ENCODE measurements at places on chromosomes 5 and 9.

GRCh38 chr9:108615152-108615551 lies 240.6 kb downstream of the ACTL7B start:
- no peak for DNase-seq

DNA sequence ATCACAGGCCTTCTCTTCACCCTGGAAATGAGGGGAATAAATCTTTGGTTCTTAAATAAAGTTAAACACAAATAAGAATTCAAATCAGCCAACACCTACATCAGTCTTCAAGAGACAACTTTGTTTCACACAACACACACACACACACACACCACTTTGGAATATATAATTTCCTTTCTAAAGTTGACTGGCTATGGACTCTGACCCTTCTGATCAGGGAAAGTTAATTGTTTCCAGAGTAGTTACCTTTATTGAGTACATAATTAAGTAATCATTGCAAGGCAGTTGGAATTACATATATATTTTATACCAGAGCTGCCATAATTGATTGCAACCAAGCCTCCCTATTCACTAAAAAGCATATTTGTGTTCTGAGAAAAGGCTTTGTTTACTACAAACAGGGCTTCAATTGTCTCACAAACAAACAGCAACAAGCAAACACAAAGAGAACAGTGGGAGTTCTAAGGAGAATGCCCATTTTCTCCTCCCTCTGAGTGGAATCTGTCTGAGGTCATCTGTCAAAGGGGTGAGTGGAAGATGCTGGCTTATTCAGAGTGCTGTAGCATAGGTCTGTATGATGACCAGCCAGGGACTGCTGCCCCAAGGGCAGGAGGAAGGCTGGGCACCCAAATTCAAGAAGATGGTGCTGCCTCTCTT lies 136.6 kb downstream of the SEMA6A start:
- no peak for DNase-seq

DNA sequence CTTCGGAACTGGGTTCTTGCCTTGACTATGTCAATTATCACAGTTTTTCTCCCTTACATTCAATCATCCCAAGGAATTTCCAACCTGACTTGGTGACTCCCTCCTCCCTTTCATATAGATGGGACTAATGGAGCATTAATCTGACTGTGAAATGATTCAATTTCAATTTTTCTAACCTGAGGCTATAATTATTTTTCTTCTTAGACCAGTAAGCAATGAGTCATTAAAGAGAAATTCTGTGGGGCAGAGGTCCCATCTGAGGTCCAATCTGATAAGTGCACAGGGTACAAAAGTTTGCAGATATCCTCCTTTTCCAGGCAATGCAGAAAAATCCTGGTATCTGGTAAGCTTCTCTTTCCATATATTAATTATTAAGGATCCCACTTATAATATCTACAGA lies 18.9 kb downstream of the PDE4D start:
- no peak for DNase-seq

GRCh38 chr9:121562301-121562700 lies 62.7 kb upstream of the GGTA1 start:
- no peak for DNase-seq

DNA sequence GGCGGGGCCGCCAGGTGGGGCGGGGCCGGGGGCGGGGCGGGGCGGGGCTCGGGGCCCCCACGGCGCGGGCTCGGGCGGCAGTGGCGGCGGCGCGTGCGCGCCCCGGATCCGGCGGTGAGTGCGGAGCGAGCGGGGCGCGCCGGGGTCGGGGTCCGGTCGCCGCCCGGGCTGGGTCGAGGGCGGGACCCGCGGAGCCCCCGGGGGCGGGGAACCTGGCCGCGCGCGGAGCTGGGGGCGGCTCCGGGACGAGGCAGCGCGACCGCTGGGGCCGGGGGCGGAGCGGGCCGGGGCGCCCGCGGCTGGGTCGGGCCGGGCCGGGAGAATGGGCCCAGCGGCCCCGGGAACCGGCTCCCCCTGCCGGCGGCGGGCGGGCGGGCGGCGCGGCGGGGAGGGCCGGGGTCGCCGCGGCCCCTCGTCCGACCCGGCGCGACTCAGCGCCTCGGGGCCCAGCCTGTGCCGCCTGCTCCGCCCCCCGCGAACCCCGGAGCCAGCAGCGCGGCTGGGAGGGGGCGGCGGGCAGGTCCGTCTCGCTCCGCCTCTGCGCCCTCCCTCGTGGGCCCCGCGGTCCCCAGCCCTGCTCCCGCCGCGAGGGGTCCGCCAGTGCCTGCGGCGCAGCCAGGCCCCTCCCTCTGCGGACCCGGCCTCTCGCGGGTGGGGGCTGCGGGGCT lies 3.1 kb downstream of the EGFL7 start:
- DNase-seq, result peak; percentile 15

- no peak for DNase-seq
These were observed 476 bp upstream of the DTWD2 start for GRCh38 chr5:118988866-118989180.

DNA sequence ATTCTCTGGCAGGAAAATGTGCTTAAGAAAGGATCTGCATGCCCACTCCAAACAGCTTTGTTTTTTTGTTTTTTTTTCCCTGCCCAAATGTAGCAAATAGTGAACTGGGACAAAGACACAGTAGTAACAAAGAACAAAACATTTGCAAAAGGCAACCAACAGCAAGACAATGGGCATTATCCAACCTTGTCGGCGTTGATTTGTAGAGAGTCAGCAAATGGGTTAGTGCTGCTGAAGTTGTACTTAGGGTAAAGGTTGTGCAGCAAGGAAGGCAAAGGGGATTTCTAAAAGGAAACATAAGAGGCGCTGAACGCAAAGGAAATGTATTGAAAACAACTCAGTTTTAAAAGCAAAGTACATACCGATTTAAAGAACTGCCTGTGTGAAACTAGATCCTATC lies 136.2 kb downstream of the MPDZ start:
- no peak for DNase-seq

- DNase-seq, result no peak
These were observed 94.3 kb downstream of the PRKACG start for GRCh38 chr9:68919661-68920060.

- no peak for DNase-seq
These were observed 43.8 kb downstream of the PRKACG start for GRCh38 chr9:68970151-68970550.

GRCh38 chr5:168683247-168683926 lies 104.2 kb upstream of the PANK3 start:
- DNase-seq, result peak; percentile 8

GRCh38 chr9:21317956-21318923 lies 13.1 kb upstream of the IFNA5 start:
- DNase-seq, result no peak

DNA sequence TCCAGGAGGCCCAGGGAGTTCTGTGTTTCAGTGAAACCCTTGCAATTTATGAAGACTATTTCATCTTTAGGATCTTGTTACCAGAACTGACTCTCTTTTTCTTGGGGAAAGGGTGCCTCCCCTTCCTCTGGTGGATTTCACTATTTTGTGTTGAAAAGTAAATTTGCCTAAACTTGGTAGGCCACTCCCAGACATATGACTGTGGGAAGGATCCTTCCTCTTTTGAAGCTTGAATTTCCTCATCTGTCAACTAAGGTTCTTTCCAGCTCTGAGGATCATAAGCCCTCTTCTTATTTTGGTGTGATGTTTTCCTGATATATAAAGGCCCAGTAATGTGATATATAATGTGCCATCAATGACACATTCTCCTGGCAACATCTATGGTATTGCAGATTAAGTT lies 59.1 kb upstream of the ZFAND5 start:
- no peak for DNase-seq

- no peak for DNase-seq
These were observed 602 bp upstream of the CD274 start for GRCh38 chr9:5449521-5450358.

DNA sequence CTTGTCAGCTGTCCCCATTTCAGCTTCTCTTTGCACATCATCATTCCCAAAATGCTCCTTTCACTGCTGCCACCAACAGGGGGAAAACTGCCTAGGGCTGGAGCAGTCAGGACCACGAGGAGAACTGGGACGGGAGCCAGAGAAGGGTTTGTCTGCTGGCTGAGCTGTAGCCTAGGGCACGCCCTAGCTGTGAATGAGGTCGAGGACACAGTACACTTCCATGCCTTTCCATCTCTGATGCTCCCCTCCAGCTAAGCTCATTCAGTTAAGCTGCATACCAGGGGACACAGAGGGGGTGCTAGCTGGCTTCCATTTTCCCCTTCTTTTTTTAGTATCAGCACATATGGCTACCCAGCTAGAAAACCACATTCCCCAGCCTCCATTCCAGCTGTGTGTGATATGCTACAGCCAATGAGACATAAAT lies 64.7 kb downstream of the STK10 start:
- no peak for DNase-seq

- DNase-seq, result no peak
These were observed 131.4 kb downstream of the TMEM174 start for GRCh38 chr5:73304381-73304780.

DNA sequence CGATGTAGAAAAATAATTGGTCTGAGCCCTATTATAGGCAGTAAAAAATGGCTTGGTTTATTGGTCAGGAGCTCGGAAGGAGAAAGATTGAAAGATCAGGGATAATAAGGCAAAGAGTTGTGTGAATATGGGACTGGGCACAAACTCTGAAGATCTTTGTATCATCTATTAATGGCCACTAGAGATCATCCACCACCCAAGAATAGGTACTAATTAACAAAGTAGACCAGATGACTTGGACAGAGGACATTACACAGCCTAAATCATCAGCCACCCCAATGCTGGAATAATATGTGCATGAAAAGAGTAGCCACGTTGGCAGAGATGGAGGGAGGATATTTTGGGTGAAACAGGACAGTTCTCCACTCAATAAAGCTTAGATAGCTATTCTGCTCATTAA lies 364.1 kb downstream of the EFNA5 start:
- DNase-seq, result no peak

DNA sequence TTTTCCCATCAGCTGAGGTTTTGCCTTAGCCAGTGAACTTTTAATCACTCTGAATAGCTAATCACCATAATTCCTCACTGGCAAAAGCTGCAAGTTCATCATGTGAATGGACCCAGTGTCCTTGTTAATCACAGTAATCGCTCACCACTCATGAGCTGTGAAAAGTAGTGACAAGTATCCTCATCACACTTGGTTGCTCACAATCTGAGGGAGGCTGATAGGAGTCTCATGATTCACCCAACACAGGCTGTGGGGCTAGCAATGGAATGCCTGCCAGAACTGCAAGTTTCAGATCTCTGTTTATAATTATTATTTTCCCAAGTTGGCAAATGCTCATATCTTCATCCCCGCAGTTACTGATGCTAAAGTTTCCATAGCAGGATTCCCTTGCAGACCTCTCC lies 467.2 kb downstream of the KIF4B start:
- no peak for DNase-seq

GRCh38 chr9:1804128-1804865 lies 210.8 kb upstream of the SMARCA2 start:
- DNase-seq, result no peak

DNA sequence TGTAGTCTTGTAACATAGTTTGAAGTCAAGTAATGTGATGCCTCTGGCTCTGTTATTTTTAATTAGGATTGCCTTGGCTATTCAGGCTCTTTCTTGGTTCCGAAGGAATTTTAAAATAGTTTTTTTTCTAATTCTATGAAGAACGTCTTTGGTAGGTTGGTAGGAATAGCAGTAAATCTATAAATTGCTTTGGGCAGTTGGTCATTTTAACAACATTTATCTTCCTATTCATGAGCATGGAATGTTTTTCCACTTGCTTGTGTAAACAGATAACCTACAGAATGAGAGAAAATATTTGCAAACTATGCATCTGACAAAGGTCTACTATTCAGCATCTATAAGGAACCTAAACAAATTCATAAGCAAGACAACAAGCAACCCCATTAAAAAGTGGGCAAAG lies 173.2 kb upstream of the TRPC7 start:
- no peak for DNase-seq

DNA sequence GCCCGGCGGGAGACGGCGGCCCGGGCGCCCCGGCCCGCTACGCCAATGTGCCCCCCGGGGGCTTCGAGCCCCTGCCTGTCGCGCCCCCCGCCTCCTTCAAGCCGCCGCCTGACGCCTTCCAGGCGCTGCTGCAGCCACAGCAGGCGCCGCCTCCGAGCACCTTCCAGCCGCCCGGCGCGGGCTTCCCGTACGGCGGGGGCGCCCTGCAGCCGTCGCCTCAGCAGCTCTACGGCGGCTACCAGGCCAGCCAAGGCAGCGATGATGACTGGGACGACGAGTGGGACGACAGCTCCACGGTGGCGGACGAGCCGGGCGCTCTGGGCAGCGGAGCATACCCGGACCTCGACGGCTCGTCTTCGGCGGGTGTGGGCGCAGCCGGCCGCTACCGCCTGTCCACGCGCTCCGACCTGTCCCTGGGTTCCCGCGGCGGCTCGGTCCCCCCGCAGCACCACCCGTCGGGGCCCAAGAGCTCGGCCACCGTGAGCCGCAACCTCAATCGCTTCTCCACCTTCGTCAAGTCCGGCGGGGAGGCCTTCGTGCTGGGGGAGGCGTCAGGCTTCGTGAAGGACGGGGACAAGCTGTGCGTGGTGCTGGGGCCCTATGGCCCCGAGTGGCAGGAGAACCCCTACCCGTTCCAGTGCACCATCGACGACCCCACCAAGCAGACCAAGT lies 723 bp downstream of the SNX18 start:
- peak; percentile 43 for DNase-seq

GRCh38 chr5:159304961-159305595 lies 25.2 kb downstream of the IL12B start:
- DNase-seq, result no peak

DNA sequence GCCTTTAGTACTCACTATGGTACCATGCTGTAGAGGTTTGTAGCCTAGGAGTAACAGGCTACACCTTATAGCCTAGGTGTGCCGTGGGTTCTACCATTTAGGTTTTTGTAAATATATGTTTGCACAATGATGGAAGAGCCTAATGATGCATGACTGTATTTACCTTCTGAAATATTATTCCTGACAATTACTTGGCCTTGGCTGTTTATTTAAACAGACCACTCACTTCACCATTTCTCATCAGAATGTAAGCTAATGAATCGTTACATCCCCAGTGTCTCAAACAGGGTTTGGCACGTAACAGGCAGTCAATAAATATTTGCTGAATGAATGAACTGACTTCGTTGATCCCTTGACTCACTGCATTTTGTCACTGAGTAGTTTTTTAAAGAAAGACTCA lies 93.1 kb downstream of the MED27 start:
- no peak for DNase-seq

GRCh38 chr5:175778951-175779503 lies 92.4 kb upstream of the CPLX2 start:
- no peak for DNase-seq

GRCh38 chr5:172078726-172079345 lies 72.4 kb upstream of the FBXW11 start:
- DNase-seq, result no peak

DNA sequence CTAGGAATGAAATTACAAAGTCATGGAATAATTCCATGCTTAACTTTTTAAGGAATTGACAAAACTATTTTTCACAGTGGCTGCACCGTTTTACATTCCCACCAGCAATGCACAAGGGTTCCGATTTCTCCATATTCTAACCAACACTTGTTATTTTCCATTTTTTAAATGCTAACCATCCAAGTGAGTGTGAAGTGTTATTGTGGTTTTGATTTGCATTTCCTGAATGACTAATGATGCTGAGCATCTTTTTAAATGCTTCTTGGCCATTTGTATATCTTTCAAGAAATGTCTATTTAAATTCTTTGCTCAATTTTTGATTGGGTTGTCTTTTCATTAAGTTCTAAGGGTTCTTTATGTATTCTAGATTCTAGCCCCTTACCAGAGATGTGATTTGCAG lies 479.5 kb upstream of the SMARCA2 start:
- DNase-seq, result no peak

GRCh38 chr5:3695818-3696217 lies 100.2 kb downstream of the IRX1 start:
- DNase-seq, result no peak
